ENCODE measurements at places on chromosomes 16 and 17.

DNA sequence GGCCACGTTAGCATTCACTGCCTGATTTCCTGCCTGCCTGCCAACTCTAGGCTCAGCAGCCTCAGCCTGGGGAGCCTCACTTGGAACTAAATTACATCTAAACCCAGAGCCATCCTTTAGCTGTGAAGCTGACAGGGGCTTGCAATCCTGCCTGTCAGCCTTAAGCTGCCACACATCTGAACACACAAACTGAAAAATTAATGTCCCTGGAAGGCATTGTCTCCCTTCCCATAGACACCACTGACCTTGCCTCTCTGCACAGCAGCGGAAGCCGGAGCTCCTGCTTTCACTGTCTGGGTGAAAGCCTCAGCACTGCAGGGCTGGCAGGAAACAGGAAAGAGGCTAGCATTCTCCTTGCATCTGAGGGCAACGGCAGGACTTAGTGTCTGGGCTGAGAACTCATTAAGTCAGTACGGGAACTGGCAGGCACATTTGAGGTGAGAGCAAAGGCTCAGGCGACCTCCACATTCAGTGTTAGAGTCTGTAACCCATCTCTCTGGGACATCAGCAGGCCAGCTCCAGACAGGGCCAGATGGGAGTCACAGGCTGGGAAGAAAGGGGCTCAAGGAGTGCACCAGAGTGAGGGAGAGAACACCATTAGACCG lies 452.4 kb upstream of the C16orf82 start:
- DNase-seq, result no peak

DNA sequence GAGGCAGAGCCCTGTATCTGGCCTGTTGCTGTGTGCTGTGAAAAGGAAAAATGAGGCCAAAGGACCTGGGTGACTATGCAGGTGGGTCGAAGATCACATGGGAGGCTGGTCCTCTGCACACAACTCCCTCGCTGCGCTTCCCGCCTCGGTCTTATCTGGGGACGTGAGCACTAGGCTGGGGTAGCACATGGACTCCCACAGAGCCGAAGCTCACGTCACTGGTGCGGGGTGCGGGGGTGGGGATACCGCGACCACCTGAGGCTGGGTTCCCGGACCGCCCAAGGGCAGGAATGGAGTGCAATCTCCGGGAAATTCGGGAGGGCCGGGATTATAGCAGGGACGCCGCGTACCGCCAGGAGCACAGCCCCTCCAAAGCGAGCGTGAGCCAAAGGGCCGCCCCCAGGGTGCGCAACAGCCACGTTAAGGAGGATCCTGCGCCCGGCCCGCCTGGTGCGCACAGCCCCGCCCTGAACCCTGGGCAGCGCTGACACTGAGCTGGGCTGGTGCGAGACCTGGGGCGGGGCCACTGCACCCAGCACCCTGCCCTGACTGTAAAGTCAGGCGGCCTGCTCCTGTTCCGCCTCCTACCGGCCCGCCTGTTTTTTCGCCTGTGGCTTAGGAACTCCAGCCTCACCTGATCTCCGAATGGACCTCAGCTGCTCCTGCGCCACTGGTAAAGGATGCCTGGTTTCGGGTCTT lies 4.8 kb downstream of the MT1A start:
- DNase-seq, result peak; percentile 80

GRCh38 chr17:61734012-61734411 lies 129.3 kb downstream of the BRIP1 start:
- DNase-seq, result no peak

DNA sequence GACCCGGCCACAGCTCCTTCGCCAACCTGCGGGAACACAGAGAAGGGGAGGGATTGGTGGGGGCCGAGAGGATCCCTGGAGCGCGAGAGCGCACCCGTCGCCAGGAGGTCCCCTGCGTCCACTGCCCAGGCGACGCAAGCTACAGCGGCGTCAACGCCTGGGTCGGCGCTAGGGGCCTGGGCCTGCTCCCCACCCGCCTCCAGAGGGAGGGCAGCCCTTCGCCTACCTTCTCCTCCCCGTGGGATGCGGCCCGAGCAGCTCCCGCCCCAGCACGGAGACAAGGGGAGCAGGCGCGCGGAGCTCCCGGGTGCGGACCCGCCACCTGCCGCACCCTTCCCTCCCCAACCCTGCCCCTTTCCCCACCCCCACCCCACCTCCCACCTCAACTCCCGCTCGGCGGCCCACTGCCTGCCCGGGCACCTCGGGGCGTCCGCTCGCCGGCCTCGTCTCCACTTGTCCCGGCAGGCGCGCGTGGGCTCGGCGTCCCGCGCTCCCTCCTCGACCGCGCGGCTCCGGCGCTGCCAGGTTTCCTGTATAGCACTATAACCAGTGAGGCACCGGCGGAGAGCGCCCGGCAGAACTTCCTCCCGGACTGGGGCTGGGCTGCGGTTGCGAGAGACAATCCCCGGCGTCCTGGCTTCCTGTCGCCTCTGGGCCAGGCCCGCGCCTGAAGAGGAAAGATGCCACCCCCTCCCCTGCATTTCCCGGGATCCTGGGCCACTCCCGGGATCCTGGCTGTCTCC lies 119.1 kb upstream of the SMURF2 start:
- peak; percentile 86 for DNase-seq

- DNase-seq, result no peak
Observed at GRCh38 chr17:28963841-28964240, 12.5 kb upstream of the PHF12 start.

DNA sequence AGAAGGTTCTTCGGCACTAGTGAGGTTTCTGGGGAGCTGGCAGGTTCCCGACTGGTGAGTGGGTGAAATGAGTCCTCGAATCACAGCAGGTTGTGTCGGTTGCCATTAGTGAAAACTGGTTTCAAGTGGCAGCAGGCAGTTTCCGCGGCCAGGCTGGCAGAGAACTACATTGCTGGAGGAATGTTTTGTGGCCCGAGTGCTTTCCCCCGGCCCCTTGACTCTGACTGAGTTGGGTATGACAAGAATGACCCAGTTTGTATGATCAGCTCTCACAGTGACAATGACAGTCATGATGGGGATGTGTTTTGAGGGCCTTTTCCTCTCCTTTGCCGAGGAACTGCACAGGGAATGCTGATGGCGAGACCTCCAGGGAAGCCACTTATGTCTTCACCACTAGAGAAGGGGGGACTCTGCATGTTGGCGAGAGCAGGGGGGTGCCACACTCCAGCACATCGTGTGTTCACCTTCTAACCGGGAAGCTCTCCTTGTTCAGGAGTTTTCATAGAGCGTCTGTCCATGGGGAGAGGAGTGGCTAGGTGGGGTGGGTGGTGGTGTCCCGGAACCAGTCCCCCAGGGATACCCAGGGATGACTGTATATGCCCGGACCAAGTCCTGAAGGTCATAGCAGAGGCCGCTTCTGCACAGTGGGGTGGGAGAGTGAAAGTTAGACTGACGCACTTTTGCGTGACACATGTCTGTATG lies 206.0 kb upstream of the CHMP6 start:
- DNase-seq, result no peak

DNA sequence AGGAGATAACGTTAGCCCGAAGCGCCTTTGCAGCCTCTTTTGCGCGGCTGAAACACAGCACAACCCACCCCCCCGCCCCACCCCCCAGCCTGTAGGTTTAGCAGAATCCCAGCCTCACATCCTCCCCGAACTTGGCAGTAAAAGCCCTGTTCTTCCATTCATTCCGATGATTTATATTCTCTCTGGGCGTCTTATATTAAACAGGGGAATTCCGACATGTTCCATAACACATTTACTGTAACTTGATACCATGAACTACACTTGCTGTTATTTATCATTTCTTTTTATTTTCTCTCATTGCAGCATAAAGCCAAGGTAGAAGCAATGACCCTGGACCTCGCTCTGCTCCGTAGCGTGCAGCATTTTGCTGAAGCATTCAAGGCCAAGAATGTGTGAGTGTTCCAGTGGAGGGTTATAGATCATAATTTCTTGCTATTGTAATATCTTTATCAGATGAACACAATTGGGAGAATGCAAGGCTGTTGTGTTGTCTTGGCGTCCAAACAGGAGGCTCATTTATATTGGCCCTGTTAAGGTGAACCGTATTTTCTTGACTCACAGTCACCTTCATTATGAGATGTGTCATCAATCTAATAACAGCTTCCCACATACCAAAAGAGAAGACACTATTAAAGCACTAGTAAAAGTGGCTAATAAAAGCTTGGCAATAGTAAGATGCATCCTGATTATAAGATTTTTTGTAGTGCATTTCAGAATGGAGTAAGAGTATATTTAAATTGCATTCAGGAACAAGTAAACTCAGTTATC lies 287.3 kb downstream of the WWOX start:
- DNase-seq, result no peak

DNA sequence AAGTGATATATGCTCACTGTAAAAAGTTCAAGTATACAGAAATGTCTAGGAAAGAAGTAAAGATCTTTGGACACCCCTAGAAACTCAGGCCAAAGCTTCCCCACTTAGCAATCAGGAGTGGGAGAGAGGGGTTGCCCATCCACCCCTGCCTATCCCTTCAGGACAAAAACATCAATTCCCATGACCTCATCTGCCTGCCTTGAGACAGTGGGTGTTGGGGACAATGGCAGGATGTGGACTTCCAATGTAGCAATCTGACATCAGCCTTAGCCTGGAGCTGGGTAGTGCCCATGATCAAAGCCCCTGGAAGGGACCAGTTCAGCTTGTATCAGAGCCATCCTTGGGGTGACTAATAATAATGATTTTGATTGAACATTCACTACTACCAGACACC lies 18.1 kb downstream of the ITPRIPL2 start:
- DNase-seq, result no peak

- DNase-seq, result peak; percentile 40
Observed at GRCh38 chr17:57006040-57006439, 28.1 kb downstream of the SCPEP1 start.

- peak; percentile 69 for DNase-seq
Observed at GRCh38 chr17:41500131-41500911, 5.1 kb downstream of the KRT13 start.

DNA sequence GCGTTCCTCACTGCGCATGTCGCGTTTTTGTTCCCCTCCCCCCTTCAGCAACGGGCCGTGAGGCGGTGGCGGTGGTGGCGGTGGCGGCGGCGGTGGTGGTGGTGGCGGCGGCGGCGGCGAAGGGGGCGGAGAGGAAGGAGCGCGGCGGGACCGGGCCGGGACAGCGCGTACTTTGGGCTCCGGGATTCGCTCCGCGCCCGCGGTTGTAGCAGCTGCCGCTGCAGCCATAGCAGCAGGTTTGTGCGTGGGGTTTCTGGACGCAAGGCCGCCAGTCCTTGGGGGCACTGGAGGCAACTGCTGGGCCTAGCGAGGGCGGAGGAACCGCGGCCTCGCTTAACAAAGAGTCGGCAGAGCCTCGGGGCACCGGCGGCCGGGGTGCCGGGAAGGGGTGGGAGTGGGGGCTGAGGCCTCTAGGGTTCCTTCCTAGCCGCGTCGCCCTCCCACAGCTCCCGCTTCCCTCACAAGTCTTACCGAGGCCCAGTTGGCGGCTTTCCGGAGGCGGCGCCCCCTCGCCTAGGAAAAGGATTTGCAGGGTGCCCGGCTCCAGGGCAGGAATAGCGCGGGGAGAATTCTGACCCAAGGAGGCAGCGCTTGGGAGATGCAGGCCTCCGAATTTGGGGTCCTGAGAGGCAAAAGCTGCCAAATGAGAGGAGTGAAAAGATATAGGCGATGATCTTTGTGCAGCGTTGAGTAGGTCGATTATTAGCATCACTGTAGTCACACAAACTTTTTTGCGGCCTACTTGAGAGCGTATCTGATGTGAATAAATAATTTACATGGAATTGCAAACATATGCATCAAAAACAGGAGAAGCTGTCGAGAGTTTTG lies at the start of gene DDX42:
Gene DDX42 (plus strand): TSS at position 30 of the 828 bp plus-strand sequence. CDS start 12,880 bp downstream, outside the sequence.
- no peak for DNase-seq

DNA sequence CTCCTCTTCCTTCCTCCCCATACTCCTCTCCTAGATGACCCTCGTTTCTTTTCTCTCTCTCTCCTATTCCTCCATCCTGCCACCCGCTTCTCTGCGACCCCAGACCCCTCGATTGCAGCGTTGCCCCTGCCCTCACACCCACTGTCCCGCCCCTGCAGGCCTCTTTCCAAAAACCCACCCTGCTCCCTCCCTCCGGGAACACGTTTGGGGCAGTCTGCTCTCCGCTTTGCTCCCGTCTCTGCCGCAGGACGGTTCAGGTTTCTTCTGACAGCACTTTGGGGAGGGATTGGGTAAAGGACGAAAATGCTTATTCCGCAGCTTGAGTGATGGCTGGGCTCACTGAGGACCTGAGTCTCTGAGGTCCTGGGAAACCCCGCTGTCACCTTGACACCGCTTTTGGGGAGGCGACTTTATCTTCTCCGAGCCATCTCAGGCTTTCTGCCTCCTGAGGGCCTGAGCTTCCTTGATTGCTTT lies 690 bp downstream of the NDE1 start:
- peak; percentile 62 for DNase-seq

DNA sequence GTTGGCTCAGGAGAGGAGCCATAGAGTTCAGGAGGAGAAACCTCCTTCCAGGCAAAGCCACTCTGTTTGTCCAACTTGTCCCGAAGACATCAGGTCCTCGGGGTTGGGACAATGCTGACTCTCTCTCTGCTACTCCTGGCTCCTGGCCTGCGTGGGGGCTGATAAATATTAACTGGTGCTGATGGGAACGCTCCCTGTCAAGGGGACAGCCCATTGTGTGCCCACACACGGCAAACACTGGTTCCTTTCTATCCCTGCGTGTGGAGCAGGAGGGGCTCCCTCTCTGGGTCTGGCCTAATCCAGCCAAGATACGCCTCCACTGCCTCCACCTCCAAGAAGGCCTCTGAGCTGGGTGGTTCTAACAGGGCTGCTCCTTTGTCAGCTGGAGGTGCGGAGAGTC lies 4.4 kb downstream of the KIF19 start:
- no peak for DNase-seq

All from hematopoietic multipotent progenitor cell treated with erythropoietin and hydrocortisone succinate and interleukin-3 and kit ligand, for 4 days (in vitro differentiated cells).